ENCODE measurements at places on chromosomes 1 and 21.
A peak's percentile ranks its signal among the peaks of the same experiment; 100 is the strongest.

DNA sequence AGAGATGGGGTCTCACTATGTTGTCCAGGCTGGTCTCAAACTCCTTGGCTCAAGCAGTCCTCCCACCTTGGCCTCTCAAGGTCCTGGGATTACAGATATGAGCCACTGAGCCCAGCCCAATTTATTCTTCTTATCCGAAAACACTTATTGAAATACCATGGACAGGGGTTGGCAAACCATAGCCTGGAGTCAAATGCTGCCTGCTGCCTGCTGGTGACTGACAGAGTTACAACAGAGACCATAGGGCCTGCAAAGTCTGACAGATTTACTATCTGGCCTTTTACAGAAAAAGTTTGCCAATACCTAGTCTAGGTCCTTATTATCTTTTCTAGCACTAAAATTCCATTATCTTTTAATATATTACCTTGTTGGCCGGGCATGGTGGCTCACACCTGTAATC is 87.1 kb upstream of the ZNF281 start:
- DNase-seq: no peak

GRCh38 chr1:48082271-48082962 is 85.2 kb upstream of the TRABD2B start:
- DNase-seq: no peak

DNA sequence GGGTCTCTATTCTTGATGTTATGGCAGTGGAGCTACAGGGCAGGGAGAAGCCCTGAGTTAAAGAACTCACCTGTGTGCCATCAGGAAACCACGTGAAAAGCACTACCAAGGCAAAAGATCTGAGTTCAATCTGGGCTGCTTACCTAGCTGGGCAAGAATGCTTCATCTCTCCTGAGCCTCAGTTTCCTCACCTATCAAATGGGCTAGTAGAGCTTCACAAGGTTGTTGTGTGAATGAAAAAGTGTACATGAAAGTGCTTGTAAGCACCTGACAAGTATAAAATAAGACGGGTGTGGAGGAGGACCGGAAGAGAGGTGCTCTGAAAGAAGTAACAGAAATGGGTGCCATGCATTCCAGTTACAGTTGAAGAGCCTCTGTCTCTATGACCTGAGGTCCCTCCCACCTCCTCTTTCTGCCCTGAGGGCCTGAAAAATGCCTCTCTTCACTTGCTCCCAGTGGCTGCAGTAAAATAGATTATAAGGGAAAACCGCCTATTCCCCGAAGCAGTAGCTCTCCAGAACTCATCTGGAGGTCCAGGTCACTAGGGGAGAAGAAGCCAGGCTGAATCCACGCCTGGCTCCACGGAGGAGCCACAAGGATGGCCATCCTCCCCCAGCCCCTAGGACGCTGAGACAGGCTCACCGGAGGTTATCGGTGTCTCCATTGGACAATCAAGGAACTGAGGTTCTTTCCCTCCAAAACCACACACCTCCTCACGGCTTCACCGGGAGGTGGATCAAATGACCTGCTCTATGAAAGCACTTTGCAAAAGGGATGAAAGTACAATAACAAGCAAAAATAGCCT is 1.4 kb downstream of the GPR161 start:
- DNase-seq: no peak

DNA sequence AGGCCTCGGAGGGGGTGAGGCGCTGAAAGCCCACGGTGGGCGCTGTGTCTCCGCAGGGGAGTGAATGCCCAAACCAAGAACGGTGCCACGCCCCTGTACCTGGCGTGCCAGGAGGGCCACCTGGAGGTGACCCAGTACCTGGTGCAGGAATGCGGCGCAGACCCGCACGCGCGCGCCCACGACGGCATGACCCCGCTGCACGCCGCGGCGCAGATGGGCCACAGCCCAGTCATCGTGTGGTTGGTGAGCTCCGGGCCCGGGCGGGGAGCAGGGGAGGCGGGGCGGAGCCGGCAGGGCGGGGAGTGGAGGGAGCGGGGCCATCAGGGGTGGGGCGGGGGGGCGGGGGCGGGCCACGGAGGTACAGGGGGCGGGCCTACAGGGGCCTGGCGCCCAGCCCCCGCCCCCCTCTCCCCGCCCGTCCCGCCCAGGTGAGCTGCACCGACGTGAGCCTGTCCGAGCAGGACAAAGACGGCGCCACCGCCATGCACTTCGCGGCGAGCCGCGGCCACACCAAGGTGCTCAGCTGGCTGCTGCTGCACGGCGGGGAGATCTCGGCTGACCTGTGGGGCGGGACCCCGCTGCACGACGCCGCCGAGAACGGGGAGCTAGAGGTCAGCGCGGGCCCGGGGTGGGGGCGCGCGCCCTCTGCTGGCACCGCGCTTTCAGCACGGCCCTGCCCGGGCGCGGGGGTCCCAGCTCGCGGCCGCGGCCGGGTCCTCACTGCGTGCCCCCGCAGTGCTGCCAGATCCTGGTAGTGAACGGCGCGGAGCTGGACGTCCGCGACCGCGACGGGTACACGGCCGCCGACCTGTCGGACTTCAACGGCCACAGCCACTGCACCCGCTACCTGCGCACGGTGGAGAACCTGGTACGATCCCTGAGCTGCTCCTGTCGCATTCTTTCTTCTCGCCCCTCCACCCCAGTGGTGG is 15.9 kb downstream of the ESPN start:
- peak; percentile 83 for DNase-seq

DNA sequence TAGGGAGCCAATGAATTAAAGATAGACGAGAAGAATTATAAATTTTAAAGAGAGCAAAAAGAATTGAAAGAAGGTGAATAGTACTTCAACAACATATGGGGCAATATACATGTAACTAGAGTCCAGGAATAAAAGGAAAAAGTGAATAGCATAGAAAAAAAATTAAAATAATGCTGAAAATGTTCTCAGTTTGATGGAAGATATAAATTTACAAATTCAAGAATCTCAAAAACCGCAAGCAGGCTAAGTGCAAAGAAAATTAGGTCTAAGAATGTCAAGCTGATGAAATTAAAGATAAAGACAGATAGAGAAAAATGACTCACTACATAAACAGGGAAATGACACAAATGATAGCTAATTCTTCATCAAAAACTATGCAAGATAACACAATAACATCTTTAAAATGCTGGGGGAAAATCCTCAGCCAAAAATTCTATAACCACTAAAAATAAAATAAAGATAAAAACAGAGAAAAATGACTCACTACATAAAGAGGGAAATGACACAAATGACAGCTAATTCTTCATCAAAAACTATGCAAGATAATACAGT is 326.3 kb downstream of the TBX15 start:
- DNase-seq: no peak

GRCh38 chr1:168312718-168313604 is 32.3 kb downstream of the TBX19 start:
- DNase-seq: no peak

DNA sequence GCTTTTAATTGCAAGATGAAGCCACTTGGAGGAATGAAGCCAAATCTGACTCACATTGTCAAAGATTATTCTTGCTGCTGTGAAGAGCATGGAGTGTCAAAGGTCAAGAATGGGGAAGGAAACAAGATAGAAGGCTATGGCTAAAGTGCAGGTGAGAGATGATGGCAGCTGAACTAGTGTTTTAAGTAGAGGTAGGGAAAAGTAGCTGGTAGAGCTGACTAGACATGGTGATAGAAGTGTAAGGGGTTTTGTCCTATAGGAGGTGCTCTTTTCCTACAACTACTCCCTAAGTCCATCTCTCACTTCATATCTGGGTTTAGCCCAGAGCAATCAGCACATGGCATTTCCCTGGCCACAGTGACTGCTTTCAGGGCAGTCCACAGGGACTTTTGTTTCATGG is 11.8 kb downstream of the UBE2T start:
- no peak for DNase-seq

DNA sequence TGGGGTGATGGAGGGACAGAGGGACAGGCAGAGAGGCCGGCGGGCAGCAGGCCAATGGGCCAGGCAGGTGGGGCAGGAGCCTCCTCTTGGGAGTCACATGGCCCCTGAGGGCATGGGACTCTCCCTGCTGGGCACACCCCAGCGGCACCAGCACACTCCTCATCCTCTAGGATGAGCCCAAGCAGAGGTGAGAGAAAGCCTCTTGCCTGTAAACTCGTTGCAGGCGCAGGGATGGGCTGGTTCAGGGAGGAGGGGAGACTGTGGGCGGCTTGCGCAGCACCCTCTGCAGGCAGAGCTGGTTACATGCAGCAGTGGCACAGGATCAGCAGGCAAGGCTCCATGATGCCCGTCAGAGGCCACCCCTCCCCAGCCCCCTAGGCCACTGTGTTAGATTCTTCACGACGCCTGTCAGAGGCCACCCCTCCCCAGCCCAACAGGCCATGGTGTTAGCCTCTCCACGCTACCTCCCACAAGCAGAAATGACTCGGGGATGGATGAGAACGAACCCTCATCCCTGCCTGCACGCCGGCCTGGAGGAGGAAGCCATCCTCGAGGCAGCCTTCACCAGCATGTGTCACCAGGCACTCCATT is 209.7 kb upstream of the VAMP3 start:
- DNase-seq: no peak

DNA sequence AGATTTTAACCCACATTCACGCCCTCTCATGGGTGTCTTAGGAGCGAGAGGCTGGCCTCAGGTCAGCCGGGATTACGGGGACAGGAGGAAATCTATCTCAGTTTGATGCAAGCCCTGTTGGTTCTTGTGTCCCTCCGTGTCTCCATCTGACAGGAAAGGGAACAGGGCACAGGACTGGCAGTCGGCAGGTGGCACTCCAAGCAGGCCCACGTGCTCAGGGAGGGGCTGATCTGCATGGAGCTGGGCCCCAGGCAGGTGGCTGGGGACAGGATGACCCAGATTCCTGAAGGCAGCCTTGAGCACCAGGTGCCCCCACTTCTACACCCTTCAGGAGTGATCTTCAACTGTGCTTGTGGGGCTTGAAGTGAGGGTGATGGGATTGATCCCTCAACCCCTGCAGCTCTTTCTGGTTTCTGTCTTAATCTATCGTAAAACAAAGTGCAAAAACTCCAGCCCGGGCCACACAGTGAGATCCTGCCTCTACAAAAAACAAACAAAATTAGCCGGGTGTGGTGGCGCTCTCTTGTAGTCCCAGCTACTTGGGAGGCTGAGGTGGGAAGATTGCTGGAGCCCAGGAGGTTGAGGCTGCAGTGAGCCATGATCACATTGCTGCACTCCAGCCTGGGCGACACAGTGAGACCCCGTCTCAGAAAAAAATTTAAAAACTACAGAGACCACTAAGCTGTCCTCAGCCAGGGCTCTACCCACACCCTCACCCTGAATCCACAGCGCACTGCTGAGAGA is 8.3 kb downstream of the PLEKHG5 start:
- no peak for DNase-seq

DNA sequence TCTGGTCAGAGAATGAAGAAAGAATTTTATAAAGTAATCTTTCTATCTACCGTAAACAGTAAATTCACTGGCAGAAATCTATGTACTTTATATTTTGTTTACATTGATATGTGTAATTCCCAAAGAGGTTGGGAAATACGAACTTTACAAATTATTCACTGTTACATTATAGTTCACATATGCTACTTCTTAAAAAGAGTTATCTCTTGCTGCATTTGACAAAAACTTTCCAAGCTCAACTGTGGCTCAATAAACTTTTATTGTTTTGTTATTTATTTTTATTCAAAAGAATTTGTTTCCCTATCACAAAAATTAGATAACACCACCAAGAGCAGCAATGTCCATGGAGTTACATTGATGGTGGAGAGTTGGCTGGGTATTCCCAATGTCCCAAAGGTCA is 201.2 kb upstream of the TNR start:
- DNase-seq: no peak

DNA sequence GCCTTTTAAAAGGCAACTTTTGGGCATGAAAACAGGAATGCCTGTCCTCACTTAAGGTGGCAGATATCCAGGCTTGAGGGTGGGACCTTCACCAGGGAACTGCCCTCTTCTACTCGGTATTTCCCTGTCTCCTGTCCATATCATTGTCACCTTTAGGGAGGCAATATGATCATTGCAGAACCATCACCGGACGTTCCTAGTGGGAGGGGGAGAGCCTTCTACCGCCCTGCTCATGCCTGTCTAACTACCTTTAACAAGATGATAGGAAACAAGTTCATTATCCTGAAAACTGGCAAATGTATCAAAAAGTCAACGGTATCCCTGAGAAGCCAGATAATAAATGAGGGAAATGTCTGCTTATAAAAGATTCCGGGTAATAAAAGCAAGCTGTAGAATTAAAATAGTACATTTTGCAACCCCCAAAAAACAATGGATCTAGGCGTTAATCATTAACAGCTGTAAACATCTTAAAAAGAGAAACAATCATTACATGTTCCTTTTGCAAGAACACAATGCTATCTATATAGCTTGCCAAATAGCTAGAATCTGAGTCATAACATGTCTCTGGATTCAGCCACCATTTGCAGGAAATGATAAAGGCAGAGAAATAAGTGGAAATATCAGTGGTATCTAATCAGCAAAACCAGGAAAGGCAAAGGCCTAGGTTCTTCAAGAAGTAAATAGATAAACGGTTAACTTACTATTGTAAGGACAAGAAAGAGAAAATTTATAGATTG is 852.9 kb upstream of the ADGRL4 start:
- no peak for DNase-seq

- no peak for DNase-seq
Observed at GRCh38 chr1:25662061-25662460, 45.5 kb downstream of the MAN1C1 start.

DNA sequence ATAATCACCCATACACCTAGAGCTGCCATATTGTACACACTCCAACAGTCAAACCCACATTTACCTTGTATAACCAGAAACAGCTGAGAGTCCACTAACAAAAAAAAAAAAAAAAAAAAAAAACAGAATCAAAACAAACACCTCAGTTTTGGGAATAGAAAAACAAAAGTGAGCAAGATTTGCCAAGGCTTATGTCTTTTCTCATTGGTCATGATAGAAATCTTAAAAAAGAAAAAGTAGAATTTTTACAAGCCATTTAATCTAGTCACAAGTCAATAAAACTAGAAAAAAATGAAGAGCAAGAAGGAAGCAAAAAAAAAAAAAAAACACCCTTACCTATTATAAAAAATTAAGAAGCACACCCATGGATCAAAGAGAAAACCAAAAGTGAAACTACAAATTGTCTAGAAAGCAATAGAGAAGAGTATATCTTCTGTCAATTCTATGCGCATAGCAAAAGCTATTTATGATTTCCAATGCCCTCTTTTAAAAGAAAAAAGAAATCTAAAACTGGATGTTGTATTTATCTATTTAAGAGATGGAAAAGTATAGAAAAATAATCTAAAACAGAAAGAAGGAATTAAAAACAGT is 113.2 kb upstream of the GALNT2 start:
- peak; percentile 8 for DNase-seq

- DNase-seq: no peak
Observed at GRCh38 chr1:197197430-197197997, 51.0 kb upstream of the ASPM start.

Measured in CD4-positive, alpha-beta T cell treated with Interleukin-12 subunit alpha and Interleukin-12 subunit beta, for 1 hour (primary cell).